ENCODE measurements at places on chromosomes 7 and 10.

GRCh38 chr10:19098803-19099202 lies 50.2 kb downstream of the MALRD1 start:
- no peak for DNase-seq

GRCh38 chr10:13911821-13912520 lies 325.2 kb downstream of the PRPF18 start:
- no peak for DNase-seq

DNA sequence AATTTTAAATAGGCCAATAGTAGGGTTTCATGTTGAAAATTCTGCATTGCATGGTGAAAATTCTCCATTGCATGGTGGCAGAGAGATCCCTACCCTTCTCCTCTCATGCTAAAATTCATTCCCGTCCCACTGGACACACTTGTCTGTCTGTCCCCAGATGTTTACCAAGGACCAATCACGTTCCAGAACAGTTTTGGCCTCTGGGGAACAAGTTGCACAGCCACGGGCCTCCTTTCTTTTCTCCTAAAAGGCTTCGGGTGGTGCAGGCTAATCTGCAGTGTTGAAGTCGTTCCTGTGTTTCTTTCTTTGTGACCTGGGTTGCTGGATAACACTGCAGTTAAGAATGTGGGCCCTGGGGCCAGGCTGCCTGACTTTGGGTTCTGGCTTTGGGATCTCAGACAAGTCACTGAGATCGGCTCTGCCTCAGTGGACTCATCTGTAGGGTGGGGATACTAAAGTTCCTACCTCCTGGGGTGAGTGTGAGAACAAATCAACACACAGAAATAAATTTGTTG lies 113.1 kb upstream of the FAM204A start:
- no peak for DNase-seq

GRCh38 chr10:113027574-113028455 lies 77.8 kb downstream of the TCF7L2 start:
- no peak for DNase-seq

- DNase-seq = no peak
Observed at GRCh38 chr10:58570979-58571378, 58.3 kb downstream of the BICC1 start.

DNA sequence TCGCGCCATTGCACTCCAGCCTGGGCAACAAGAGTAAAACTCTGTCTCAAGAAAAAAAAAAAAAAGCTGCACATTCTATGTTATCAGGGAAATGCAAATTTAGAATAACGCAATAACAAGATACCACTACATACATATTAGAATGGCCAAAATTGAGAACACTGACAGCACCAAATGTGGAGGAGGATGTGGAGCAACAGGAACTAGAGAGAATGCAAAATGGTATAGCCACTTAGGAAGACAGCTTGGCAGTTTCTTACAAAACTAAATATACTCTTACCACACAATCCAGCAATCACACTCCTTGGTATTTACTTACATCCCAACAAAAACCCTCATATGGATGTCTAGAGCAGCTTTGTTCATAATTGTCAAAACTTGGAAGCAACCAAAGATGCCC lies 76.8 kb downstream of the ALOX5 start:
- no peak for DNase-seq

GRCh38 chr10:20254078-20254477 lies 437.8 kb downstream of the PLXDC2 start:
- no peak for DNase-seq

DNA sequence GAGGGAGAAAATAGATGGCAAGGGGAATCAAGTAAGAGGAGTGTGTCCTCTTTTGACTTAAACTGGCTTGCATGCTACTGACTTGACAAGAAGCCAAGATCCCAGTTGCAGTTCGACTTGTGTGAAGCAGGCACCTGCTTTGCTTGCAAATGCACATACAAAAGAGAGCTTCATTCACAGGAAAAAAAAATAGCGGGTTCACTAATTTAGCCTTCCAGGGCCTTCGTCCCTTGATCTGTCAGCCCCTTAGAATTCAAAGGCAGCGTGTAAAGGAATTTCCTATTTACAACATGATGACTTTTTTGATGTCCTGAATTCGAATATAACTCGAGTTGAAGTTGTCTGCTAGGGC lies 192.1 kb downstream of the CELF2 start:
- DNase-seq = no peak

DNA sequence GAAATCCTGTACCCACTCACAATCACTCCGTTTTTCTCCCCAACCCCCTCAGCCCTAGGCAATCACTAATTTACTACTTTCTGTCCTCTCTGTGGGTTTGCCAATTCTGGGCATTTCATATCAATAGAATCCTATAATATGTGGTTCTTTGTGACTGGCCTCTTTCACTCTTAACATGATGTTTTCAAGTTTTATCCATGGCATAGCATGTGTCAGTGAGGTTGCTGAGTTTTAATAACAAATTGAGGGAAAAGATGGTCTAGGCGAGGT lies 11.9 kb downstream of the PLAU start:
- DNase-seq = no peak

GRCh38 chr10:5566614-5567013 lies 41.9 kb downstream of the CALML3 start:
- DNase-seq = peak; percentile 72

GRCh38 chr7:50962281-50962883 lies 179.7 kb upstream of the GRB10 start:
- no peak for DNase-seq

DNA sequence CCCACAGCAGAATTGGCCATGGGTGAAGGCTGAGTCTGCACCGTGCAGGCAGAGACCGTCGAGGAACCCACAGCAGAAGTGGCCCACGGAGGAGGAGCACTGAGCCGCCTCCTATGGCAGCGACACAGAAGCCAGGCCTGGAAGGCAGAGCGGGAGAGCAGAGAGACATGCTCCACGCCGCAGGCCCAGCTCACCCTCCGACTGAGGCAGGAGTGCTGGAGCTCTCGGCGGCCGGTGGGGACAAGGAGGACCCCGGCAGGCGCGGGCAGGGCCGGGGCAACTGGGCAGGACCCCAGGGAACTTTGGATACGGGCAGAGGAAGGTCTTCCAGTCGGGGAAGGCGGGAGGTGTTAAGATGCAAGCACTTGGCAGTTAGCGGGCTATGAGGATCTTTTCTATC lies 420.4 kb downstream of the DNAJB6 start:
- no peak for DNase-seq

DNA sequence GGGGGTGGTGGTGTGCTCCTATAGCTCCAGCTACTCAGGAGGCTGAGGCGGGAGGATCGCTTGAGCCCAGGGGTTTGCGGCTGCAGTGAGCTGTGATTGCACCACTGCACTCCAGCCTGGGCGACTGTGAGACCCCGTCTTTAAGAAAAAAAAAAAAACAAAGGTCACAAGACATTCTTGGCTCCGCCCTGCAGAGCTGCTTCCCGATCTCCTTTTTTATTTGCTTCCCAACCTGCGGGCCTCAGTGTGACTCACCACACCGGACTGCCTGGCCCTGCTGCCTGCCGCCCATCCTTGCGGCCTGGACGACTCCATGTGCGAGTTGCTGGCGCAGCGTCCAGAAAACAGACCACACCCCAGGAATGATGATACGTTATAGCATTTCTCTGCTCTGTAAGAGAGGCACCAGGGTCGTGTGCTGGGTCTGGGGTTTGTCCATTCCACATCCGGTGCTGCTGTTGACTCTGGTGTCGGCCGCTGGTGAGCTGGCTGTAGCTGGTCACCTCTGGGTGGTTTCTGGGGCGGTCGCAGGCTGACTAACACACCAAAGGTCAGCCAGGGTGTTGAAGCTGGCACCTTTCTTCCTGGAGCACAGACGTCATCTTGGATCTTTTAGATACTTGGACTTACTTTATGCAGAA lies 123.6 kb downstream of the TCF7L2 start:
- DNase-seq = no peak

GRCh38 chr10:87594864-87595263 lies 64.8 kb upstream of the PAPSS2 start:
- DNase-seq = no peak

DNA sequence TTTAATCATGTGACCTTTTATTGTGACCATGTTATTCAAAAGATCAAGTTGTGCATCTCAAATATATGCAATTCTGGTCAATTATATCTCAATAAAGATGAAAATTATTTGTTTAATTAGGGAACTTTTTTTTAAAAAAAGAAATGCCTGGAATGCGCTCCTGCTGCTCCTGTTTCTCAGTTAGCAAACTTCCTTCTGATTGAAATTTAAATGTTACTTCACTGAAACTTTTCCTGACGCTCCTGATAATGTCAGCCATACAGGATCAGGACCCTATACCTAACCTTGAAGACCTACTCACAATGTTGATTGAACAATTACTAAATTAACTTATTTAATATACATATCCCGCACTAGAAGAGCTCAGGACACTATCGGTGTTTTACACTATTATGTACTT lies 190.4 kb downstream of the MACC1 start:
- no peak for DNase-seq

GRCh38 chr7:95736635-95737034 lies 35.7 kb upstream of the DYNC1I1 start:
- DNase-seq = no peak

- no peak for DNase-seq
Observed at GRCh38 chr10:53387562-53387961, 615.0 kb upstream of the MBL2 start.

GRCh38 chr10:11682267-11682683 lies 59.9 kb upstream of the ECHDC3 start:
- DNase-seq = no peak

DNA sequence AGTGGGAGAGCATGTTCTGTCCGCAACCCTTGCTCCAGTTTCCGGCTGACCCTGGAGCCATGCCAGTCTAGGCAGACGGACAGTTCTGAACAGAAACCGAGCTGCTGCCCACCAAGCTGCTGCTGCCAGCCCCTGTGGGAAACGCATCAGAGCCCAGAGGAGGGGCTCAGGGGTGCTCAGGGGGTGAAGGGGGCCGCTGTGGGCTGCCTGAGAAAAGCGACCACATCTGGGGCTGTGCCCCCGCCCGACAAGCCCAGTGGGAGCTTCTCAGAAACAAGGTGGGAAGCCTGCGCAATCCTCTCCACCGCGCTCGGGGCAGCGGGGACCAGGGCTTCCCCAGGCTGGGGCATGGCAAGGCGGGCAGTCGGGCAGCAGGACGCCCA lies 38.8 kb upstream of the CFAP46 start:
- no peak for DNase-seq

GRCh38 chr10:71314028-71314693 lies 4.9 kb upstream of the SLC29A3 start:
- DNase-seq = peak; percentile 67

DNA sequence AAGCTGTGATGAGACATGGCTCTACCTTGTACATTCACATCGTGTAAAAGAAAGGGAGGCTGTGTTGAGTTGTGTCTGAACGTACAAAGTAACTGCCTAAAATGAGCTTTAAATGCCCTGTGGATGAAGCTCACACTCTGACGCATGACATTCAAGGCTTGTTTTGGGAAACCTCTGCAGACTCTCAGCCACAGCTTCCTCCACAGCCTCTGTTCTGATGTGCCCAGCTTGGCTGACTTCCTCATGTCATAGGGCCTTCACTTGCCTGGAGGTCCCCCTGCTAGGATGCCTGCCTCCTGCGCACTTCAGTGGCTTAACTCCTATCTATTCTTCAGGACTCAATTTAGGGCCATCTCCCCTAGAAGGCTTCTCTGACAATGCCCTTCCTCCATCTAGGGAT lies 230.0 kb upstream of the HABP2 start:
- no peak for DNase-seq

DNA sequence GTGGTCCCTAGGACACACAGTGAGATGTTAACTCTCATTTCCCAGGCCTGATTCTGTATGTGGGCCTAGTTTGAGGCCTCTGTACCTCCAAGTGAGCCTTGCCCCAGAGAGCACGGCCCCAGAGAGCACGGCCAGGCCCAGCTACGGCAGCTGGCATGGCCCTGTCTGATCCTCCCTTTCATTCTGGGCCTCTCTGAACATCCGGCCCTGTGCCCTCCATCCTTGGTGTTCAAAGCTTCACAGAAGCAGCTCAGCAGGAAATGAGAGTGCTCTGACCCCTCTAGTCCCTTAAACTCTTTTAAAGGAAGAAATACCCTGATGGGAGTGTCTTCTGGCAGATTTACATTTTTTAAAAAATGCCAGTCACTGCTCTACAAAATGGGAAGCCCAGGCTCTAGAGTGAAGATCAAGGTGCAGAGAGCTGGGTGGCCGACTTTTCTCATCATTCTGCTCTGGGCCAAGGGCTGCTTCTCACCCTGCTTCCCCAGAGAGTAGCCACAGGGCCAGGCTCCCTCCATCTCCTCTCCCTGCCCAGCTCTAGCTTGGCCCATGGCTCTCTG lies 171.9 kb downstream of the RPS24 start:
- no peak for DNase-seq

- DNase-seq = no peak
Observed at GRCh38 chr10:71980181-71981014, 16.2 kb downstream of the CHST3 start.

DNA sequence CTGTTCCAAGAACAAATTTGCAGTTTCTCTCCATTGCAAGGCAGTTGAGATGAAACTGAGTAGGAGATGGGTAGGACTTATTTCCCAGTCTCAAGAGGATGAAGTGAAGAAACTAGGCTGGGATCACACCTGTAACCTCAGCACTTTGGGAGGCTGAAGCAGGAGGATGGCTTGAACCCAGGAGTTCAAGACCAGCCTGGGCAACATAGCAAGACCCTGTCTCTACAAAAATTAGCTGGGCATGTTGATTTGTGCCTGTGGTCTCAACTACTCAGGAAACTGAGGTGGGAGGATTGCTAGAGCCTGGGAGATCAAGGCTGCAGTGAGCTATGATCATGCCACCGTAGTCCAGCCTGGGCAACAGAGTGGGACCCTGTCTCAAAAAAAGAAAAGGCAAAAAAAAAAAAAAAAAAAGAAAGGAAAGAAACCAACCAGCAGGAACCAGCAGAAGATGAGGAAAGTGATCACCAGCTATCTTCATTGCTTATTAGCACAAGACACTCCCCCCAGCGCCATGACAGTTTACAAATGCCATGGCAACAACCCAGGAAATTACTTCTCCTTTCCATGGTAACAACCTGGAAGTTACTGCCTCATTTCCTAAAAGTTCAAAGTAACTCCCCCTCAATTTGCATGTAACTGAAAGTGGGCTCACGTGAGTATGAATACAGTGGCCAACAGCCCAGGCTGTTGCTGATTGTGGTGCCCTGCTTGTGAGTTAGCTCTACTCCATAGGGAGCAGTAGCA lies 18.3 kb upstream of the ST8SIA6 start:
- DNase-seq = no peak

DNA sequence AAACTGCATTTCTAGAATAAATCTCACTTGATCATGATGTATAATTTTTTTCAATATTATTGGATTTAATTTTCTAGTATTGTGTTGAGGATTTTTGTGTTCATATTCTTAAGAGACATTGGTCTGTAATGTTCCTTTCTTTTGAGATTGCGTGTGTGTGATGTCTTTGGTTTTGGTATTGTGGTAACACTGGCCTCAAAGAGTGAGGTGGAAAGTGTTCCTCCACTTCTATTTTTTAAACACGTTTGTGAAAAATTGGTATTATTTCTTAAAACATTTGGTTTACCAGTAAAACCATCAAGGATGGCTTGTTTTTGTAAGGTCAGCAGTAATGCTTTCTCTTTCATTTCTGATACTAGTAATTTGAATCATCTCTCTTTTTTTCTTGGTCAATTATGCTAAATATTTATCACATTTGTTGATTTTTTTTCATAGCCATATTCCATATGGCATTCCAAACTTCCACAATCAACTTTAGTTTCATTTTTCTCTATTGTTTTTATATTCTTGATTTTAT lies 290.2 kb upstream of the CDC14C start:
- DNase-seq = no peak

Data from activated CD4-positive, alpha-beta memory T cell treated with anti-CD3 and anti-CD28 coated beads for 36 hours (primary cell).